ENCODE measurements at places on chromosomes 11 and 22.
A peak's percentile ranks its signal among the peaks of the same experiment; 100 is the strongest.

DNA sequence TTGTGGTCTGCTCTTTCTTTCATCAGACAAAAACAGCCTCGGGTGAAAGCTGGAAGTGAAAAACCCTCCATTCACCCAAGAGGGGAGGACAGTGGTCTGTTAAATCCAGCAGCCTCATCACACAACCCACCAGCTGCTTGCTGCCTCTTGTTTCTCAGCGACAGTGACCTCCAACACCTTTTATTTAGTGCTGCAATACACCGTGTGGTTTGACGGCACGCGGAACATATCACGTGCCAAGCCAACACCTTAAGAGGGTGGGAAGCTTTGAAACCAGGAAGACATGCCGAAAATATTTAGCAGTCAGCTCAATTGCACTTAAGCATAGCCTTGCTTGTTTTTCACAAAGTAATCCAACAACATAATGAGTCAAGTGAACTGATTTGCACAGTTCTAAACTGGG is 39.8 kb upstream of the POGLUT3 start:
- DNase-seq: no peak

GRCh38 chr11:101008961-101009689 is 120.5 kb downstream of the PGR start:
- no peak for DNase-seq

GRCh38 chr11:66006891-66007176 is 4.5 kb downstream of the BANF1 start:
- no peak for DNase-seq

GRCh38 chr11:82903843-82904586 is 2.5 kb downstream of the DDIAS start:
- DNase-seq: no peak

GRCh38 chr11:32052215-32052614 is 38.7 kb upstream of the RCN1 start:
- peak; percentile 50 for DNase-seq

All from activated naive CD4-positive, alpha-beta T cell treated with Interleukin-2 at 50 U/mL for 16 hours (primary cell).